ENCODE measurements at places on chromosomes 7 and 10.

DNA sequence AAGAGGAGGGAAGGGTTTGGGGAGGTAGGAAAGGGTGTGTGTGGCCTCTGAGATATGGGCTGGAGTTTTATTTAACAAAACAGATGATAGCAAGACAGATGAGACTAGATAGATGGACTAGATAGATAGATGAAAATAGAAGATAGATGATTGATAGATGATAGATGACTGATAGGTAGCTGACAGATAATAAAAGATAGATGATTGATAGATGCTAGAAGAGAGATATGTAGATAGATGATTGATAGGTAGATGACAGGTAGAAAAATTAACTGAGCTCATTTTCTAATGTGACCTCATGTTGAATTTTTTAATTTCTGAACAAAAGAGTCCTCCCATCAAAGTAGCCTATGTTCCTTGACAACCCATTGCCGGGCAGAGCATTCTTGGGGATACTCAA, 116.6 kb upstream of the SFMBT2 start:
- no peak for DNase-seq

GRCh38 chr10:86500846-86501245, 20.7 kb downstream of the WAPL start:
- DNase-seq: no peak

DNA sequence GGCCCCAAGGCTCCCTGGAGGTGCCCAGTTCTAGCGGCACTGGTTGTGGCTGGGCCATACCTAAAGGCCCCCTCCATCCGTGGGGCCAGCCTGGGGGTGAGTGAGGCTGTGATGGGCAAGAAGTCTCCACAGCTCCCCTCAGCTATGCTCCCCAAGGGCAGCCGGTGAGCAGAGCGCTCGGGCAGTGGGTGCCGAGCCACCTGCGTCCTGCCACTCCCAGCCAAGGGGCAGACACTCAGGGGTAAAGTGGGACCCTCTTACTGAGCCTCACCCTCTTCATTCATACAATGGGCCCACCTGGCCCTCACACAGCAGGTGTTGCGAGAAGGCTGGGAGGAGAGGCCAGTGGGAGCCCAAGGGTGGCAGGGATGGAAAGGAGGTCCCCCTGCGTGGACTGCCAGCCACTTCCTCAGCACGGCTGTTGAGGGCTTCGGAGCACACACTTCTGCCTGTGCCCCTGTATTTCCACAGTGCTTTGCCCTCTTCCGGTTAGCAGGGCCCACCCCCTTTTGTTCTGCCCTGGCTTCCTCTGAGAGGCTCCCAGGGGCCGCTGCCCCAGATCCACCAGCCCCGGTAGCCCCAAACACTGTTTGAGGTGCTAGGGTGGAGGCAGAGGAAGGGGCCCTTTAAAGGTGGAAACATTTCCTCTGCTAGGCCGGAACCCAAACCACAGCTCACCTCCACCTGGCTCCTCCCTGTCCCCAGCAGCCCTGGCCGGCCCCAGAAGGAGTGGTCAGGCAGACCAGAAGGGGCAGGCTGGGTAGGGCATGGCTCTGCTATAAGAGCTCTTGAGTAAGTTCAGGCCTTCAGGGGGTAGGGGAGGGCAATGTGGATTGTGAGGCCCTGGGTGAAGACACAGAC, 16.4 kb upstream of the C10orf105 start:
- no peak for DNase-seq

DNA sequence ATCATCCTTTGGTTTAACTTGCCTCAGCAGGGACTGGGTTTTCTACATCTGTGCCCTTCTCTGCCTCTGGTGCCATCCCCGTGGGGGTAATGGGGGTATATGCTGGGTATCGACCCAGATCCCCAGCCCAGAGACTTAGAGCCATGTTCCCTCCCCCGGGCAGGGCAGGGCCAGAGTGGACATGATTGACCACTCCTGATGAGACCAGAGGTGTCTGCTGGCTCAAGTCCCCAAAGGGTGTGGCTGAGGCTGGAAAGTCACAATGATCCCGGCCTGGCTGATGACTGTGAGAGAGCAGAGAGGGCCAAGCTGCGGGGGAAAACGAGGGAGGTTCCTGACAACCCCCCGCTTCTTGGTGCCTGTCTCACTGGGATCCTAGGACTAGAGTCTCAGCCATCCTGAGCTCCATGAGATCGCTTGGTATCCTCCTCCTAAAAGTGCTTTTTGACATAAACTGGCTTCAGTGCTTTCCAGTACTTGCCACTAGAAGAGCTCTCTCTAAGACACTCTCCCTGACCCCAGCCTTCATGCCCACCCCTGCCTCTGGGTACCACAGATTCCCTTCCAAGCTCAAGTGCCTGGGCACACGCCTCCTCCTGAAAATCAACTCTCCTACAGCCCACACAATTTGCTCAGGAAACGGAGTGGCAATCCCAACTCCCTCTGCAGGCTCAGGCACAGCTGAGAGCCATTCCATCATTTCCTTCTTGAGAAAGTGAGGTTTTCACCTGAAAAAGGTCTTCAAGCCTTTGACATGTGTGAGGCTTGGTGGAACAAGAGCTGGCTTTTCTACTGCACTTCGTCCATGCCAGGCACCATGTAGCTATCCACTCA, 33.9 kb downstream of the DRGX start:
- no peak for DNase-seq

GRCh38 chr10:90175161-90175681, 473.8 kb downstream of the KIF20B start:
- DNase-seq: no peak

GRCh38 chr10:119657725-119658124, 6.5 kb downstream of the BAG3 start:
- no peak for DNase-seq

GRCh38 chr7:112220877-112221434, 14.5 kb downstream of the ZNF277 start:
- no peak for DNase-seq

- DNase-seq: no peak
Observed at GRCh38 chr10:124291001-124291701, 127.6 kb downstream of the OAT start.

DNA sequence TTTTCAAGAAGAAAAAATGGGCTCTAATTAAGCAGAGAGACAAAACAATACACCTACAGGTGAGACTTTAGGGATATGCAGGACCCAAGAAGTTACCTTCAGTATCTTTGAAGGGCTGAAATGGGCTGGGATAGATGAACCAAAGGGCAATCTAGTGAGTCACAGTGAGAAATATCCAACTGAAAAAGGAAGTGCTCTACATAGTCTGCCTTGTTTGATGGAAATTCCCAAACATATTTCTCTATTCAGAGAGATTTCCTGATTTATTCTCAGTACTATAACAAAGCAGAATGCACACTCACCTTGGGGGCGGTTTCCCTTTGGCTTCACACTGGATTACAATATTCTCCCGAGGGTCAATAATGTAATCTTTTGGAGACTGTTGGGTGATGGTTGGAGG, 104.1 kb upstream of the LAMB4 start:
- no peak for DNase-seq

DNA sequence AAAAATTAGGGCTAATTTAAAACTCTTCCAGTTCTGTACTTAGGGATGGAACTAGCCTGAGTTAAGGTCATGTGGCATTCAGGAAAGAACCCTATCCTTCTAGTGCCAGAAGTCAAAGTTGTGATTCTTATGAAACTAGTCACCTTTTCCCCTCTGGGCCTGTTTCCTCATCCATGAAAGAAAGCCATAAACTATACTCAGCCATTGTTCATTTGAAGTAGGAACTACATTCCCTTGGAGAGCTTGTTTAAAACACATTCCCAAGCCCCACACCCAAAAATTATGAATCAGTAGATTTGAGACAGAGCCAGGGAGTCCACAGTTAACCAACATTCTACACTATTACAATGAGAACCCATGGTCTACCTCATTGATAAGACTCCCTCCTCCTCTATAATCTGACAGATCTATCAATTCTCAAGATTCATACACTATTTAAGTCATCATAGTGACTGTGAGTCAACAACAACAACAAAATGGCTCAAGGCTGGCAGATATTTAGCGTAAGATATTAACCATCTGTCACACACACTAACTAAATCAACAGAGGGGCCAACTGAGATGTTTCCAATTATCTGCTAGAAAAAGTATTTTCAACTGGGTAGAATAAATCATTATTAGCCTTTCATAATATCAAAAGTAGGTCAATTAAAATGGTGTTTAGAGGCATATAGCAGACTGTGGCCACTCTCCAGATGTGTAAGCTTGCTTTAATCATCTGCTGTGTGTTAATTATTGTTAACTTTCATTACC, 102.3 kb downstream of the SLC25A13 start:
- DNase-seq: no peak

DNA sequence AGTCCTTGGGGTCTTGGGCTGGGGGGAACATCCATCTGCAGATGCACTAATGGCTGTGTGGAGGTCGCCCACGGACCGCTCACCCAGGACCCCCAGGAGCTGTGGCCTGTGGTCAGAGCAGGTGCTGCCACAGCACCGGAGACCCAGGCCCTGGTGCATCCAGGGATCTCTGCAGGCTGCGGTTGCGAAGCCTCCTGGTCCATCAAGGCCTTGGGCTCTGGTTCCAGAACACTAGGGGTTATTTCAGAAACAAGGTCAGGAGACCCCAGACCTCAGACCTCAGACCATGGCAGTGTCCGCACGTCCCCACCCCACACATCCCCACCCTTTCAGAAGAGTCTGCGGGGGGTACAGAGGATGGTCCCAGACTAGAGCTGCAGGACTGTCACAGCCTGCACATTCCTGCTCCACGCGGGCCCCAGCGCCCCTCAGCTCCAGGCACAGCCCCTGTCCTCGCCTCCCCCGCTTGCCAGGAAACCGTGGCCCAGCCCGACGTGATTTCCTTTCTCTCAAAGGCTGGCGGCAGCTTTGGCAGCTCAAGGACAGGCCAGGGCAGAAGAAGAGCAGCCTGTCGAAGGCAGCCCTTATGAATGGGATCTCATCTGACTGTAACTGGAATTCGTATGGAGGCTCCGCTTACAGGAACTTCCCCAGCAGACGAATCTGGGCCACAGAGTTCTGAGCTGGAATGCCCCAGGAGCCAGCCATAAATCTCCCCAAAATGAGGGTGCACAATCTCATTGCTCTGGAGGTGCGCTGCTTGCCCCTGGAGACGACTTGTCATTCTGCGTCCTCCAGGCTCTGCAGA, 136.2 kb upstream of the RET start:
- no peak for DNase-seq

DNA sequence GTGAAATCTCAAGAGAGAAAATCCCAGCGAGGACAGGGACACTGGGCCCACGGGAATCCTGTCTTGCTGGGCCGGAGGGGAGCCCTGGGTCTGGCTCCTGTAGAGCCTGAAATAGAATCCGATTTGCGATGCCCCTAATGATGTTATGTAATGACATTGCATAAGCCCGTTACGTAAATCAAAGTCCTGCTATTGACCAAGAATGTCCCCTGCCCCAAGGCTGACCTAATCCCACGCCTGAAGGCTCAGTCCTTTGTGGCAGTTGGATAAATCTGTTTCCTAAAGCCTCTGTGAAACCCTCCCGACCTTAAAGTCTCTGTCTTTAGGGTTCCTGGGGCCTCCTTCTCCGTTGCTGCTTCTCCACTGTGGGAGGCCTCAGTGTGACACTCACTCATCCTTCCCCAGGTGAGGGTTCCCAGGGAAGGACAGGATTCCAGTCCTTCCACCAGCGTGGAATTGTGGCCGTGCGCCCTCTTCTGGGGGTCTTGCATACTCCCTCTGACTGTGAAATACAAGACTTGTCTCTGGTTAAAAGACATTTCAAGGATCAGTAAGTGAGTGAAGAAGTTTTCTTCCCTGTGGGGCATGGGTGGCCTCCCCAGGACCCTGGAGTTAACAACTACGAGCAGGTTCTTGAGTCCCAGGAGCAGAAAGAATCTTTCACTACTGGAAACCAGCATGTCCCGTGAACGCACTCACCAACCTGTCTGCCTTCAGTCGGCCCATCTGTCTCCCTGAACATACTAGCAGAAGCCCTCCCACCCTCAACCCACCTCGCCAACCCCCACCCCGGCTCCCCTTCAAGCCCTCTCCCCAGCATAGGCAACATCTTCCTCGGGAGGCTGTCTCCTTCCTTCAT, 19.8 kb downstream of the ZNF467 start:
- DNase-seq: peak; percentile 7

DNA sequence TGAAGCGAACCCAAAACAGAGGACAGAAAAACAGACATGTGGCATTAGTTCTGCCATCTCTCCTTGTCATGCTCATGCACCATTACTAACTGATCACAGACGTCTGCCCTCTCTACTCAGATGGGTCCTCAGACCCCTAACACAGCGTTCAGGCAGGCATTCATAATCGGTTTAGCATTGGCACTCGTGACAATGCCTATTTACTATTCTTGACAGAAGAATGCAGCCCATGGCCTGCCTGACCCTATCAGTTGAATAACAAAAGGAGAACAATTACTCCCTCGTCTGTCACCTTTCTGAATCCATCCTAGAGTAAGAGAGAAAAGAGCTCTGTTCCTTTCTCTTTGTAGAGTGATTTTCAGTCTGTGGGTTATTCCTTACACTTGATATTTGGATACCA, 194.6 kb upstream of the PHYHIPL start:
- no peak for DNase-seq

GRCh38 chr7:82615527-82615926, 171.9 kb upstream of the CACNA2D1 start:
- DNase-seq: no peak

- DNase-seq: no peak
Observed at GRCh38 chr10:31765541-31765940, 163.1 kb downstream of the ARHGAP12 start.

DNA sequence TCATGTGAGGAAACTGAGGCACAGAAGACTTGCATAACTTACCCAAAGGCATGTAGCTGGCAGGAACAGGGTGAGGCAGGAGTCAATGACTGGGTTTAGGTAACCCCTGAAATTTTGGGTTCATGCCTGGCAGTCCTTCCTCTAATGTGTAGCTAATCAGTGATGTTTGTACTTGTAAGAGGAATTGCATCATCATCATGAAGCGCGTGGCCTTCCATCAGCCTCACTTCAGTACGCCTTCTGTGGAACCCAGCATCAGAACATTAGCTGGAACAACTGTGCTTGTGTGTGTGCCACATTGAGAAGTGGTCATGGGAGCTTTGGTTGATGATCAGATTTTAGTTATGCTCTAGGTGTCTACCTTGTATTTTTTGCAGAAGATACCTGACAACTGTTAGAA, 18.2 kb upstream of the STMP1 start:
- DNase-seq: no peak

DNA sequence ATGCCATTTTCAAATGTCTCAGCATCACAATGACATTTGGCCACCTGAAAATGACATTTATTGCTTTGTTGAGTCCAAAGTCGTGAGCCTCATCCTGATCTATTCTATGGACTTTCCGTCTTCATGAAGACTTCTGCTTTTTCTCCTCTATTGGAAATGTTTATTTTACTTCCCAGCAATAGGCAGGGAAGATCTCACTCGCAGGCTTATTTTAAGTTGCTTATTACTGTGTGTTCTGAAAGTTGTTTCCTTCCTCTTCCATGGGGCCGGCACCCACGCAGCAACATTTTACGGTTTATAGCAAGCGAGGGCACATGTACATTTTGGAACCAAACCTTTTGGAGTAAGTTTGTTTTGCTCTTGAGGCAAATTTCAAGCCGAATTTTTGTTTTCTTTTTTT, 221.0 kb upstream of the KLF6 start:
- DNase-seq: no peak

All from substantia nigra (tissue), 51 donors.